ENCODE measurements at places on chromosomes 12 and 14.

- peak; percentile 52 for DNase-seq
Observed at GRCh38 chr12:54723379-54724256, 75.5 kb upstream of the DCD start.

GRCh38 chr12:18284386-18284785 lies 23.1 kb downstream of the PIK3C2G start:
- DNase-seq = no peak

DNA sequence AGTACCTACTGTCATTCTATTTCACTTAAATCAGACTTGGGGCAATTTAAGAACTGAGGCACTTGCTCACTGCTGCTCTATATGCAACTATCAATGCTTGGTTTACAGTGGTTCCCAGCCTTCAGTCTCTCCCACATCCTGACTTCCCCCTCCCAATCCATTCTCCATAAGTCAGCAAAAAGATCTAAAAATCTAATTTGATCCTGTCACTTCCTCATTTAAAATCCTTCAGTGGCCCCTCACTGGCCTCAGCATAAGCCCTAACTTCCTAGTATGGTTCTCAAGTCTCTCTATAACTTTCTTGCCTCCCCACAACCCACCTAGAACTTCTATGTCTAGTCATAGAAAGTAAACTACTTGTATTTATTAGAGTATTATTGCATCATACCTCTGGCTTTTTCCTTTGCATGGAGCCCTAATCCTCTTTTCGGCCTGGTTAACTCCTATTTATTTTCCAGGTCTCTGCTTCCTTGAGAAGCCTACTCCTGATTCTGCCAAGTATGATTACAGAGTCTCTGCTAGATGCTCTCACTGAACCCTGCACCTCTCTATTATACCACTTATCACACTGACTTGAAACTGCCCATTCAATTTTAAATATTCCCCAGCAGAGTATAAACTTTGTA lies 130.6 kb downstream of the RALGAPA1 start:
- peak; percentile 9 for DNase-seq

DNA sequence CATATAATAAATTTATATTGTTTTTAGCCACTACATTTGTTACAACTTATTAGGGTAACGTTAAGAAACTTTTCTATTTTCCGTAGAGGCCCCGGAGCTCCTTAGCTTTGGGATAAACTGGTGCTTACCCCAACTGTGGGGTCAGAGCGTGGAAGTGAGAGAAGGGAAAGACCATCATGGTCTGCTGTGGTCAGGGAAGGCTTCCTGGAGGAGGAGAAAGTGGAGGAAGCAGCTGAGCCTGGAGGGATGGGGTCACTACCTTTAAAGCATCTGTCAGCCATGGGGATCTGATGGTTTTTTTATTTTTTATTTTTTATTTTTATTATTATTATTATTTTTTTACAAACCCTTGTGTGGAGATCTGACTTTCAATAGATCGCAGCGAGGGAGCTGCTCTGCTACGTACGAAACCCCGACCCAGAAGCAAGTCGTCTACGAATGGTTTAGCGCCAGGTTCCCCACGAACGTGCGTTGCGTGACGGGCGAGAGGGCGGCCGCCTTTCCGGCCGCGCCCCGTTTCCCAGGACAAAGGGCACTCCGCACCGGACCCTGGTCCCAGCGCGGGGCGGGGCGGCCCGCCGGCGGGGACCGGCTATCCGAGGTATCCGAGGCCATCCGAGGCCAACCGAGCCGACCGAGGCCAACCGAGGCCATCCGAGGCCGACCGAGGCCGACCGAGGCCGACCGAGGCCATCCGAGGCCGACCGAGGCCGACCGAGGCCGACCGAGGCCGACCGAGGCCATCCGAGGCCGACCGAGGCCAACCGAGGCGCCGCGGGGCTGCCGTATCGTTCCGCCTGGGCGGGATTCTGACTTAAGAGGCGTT lies 1101.2 kb upstream of the TMEM132C start:
- peak; percentile 76 for DNase-seq

- no peak for DNase-seq
Observed at GRCh38 chr14:66237741-66238140, 248.4 kb upstream of the CCDC196 start.

DNA sequence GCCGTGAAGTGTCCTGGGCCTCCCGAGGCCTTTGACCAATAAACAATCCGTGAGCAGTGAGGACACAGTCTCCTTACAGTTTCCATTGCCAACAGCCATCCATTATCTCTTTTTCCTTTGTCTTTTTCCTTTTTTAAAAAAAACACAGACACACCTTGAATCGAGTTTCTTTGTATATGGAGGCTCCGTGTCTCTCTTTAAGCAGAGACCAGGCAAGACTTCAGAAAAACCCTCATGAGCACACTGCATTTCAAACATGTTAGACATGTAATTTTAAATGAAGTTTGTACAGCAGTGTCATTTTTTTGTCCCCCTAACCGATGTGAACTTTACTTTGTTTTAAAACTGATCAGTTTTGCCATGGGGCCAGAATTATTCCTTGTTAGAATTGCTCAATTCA lies 111.1 kb downstream of the SPTSSA start:
- no peak for DNase-seq

DNA sequence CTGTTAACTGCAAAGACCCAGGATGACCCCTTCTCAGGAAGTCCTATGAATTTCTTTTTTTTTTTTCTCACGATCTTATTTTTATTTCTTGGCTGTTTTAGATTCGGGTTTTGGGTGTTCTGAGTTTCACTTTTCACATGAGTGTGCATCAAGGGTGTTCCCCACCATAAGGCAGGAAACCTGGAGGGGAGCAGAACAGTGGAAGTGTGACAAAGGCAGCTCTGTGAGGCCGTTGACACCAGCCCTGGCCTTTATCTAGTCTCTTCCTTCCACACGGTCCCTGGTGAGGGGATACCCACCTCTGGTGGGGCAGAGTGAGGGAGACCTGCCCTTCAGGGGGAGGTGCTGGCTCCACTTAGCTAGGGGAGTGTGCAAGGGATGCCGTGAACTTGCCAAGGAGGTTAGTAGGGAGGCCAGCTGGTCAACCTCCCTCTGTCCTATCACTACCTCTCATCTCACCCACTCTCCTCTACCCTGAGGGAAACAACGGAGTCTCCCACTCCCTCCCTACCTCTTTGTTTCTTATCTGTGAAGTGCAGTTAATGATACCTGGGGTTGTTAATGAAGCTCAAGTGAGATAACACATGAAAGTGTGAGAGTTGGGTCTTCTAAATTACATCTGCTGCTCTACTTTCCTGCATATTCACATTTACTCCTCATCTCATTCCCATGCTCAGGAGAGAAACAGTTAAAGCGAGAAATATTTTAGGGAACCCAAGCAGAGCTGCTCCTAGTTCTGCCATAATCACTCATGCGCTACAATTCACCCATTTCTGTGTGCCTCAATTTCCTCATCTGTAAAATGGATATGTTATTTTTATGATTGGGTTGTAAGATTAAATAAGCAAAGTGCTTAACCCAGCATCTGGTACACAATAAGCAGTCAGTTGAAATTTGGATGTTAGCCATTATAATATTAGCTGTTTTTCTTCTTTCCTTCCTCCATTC lies 4.4 kb upstream of the GALNT6 start:
- no peak for DNase-seq

- DNase-seq = no peak
Observed at GRCh38 chr14:38255408-38255672, 553 bp downstream of the CLEC14A start.

GRCh38 chr14:31261859-31262731 lies 54.5 kb upstream of the HECTD1 start:
- peak; percentile 75 for DNase-seq

DNA sequence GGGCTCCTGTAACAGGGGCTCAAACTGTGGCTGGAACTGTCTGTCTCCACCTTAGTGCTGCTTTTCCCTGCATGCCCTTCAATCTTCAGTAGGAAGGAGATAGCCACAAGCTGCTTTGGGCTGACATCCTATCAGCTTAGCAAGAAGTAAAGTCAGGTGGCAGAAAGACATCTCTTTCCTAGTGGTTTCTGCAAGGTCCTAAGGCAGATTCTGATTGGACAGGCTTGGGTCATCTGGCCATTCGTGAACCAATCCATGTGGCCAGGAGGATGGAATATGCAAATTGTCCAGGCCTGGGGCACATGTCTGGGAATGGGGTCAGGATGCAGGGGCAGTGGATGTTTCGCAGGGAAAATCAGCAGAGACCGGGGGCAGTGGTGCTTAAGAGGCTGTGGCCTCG lies 5.2 kb downstream of the RITA1 start:
- DNase-seq = no peak

GRCh38 chr12:116306506-116306905 lies 29.0 kb upstream of the MED13L start:
- no peak for DNase-seq

GRCh38 chr14:50008562-50008961 lies 107.8 kb downstream of the VCPKMT start:
- no peak for DNase-seq

- DNase-seq = no peak
Observed at GRCh38 chr14:74942608-74943007, 12.8 kb downstream of the PGF start.

DNA sequence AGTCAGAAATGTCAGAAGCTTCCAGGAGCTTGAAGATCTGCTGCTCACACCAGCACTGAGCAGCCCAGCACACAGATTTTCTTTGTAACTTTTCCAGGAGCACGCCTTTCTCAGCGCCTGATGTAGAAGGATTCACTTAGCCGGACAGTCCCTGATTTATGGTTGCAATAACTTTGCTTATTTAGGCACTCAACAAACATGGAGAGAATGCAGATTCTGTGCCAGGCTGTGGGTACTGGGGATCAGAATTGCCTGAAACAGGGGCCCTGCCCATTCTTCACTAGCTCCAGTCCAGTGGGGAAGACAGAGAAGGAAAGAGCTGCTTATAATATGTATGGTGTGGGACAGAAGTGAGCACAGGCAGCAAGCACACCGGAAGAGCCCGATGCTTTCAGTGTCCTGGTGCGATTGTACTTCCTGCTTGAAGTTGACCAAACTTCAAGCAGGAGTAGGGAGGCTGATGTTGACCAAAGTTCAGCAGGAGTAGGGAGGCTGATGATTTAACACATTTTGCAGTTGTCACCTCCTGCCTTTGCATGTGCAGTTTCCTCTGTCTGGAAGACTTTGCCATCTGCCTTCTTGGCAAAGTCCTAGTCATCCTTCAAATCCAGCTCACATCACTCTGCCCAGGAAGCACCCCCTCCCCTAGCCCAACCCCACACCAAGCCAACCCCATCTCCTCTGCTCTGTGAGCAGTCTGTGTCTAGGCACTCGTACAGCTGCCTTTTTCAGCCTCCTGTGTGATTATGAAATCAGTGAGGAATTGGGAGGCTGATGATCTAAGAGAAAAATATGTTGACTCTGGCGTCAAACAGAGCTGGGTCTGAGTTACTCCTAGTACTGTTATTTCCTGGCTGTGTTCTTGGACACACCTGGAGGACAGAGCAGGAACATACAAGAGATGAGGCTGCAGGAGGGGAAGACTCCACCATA lies 12.0 kb upstream of the PRIMA1 start:
- no peak for DNase-seq

DNA sequence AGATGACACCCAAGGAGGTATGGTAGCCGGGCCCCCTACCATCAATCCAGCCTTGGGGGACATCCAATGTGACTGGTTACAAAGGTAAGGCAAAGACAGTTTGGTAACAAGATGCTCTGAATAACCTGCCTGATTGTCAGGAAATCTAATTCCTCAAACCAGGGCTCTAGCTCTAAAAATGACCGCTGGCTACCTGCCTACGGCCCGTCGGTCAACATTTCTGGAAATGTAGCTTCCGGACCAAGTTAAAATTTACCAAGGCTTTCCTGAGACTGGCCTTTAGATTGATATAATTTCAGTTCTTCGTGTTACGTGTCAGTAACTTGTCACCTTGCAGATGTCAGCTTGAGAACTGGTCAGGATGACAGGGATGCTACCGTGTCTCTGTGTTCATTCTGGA lies 34.2 kb upstream of the FOXN3 start:
- DNase-seq = no peak

GRCh38 chr14:78359581-78359980 lies 189.4 kb downstream of the NRXN3 start:
- no peak for DNase-seq

DNA sequence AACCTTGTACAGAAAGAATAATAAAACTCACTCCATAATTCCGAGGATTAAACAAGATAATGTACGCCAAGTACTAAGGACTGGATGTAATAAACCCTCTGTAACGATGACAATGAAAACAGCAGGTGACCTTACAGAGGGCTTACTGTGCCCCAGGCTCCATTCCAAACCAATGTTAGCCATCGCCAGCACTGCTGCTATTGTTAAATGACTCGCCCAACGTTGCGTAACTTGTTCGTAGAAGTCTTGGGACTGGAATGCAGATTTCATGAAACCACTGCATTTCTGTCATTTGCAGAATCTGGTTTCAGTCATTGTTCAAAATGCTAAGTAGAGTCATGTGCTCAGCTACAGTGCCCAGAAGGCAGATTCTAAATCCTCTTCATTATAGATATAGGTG lies 728 bp upstream of the STON2 start:
- DNase-seq = peak; percentile 93

GRCh38 chr12:123705935-123706334 lies 6.2 kb upstream of the ATP6V0A2 start:
- no peak for DNase-seq

DNA sequence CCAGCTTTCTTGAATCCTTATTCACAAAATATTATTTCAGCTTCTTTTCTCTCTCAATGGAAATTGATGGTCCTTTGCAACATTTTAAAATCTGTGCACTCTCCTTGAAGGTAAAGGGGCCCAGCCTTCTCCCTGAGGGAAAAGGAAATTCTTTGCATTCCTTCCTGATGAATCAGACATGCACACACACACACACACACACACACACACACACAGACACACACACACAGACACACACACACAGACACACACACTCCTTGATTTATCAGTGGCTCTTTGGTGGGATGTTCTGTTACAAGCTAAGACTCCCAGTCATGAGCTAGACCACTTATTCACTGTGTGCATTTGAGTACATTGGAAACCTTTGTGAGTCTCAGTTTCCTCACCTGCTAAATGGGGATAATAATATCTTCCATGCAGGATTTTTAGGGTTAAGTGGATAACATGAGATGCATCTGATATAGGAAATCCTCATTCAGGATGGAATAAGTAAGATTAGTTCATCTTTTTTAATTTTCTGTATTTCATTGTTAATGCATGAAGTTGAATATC lies 45.1 kb upstream of the HMGA2 start:
- DNase-seq = no peak

GRCh38 chr14:22472466-22472865 lies 116.6 kb downstream of the DAD1 start:
- DNase-seq = no peak
